ENCODE measurements at places on chromosomes 3 and 15. TPM values are rescaled to one million over a fixed set of nuclear protein-coding genes. Genes with fewer than 3 reads are reported as not detected.

The EOMES gene
- total RNA-seq: not detected

The NAA50 gene
- total RNA-seq: 159 TPM

The LAMB2 gene
- not detected for total RNA-seq

The BTLA gene
- 7.6 TPM for total RNA-seq

The EXD1 gene
- not detected for total RNA-seq

The SPINT1 gene
- 2.0 TPM for total RNA-seq

The RLBP1 gene
- not detected for total RNA-seq

The RFT1 gene
- total RNA-seq: 34.7 TPM

The ENTPD3 gene
- total RNA-seq: not detected

The PLCH1 gene
- not detected for total RNA-seq

The CDHR4 gene
- total RNA-seq: not detected

The ZBBX gene
- total RNA-seq: not detected

The GPR176 gene
- not detected for total RNA-seq

The GOLGA6L7 gene
- not detected for total RNA-seq

The INSYN1 gene
- total RNA-seq: not detected

The GPR149 gene
- total RNA-seq: not detected

The ZNF80 gene
- total RNA-seq: not detected

The PFN2 gene
- total RNA-seq: 24.7 TPM

The ANKUB1 gene
- total RNA-seq: not detected

The C2CD4A gene
- not detected for total RNA-seq
